ENCODE measurements at places on chromosomes 12 and 14.

GRCh38 chr12:127680516-127680915 is 586.5 kb upstream of the TMEM132C start:
- no peak for DNase-seq

DNA sequence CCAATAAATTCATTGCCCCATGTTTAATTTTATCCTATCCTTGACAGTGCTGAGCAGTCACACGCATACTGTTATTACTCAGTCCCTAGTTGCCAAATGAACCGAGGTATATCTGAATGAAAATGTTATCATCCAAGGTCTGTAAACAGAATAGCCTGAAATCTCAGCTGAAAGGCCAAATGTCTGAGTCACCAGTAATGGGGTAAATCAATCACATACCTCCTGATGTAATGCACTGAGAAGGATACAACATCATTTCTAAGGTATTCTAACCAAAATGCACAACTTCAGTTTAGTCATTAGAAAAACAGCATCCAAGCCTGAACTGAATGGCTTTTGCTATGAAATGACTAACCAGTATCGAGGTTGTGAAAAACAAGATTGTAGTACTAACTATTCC is 228.6 kb downstream of the DPF3 start:
- DNase-seq: no peak

DNA sequence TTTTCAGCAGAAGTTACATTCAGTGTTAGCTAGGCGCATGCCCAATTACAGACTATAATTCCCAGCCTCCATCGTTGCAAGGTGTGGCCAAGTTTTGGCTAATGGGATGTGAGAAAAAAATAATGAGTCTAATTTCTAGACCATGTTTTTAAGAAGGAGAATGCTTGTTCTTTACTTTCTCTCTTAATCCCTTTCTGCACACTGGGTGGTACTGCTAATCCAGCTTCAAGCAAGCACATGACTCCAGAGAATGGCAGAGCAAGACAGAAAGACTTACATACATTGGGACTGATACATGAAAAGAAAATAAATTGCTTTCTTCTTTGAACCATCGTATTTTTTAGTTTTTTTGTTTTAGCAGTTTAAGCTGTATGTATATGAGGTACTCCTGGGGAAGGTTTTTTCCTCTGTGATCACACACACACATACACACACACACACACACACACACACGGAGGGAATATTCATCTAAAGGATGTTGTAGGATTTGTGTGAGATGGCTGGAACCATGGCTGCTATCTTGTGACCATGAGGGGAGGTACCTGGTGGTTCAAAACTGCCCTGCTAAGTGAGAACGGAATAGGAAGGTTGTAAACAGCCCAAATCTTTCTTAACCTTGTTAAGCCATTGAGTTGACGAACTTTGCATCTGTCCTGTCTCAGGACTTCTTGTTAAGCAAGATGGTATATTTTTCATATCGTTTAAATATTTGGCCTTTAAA is 34.3 kb upstream of the LTA4H start:
- no peak for DNase-seq

DNA sequence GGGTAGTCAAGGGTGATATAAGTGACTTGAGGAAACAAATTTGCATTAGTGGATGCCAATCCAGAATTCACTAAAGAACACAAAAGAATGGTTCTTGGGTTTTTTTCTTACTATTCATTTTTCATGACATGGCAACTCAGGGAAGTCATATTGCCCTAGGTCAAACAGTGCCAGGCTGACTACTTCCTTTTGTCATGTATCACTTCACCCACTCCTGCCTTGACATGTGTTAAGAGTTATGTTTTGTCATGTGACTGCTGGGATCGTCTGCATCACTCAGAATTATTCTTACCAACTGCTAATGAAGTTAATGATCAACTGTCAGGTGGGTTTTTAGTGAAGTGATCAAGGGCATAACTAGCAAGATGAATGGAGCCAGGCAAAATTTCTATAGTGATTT is 74.2 kb downstream of the PRORP start:
- no peak for DNase-seq

- no peak for DNase-seq
Measured at GRCh38 chr12:1870998-1871917, 47.2 kb downstream of the CACNA2D4 start.

- DNase-seq: no peak
Measured at GRCh38 chr14:76872796-76873432, 46.7 kb downstream of the LRRC74A start.

DNA sequence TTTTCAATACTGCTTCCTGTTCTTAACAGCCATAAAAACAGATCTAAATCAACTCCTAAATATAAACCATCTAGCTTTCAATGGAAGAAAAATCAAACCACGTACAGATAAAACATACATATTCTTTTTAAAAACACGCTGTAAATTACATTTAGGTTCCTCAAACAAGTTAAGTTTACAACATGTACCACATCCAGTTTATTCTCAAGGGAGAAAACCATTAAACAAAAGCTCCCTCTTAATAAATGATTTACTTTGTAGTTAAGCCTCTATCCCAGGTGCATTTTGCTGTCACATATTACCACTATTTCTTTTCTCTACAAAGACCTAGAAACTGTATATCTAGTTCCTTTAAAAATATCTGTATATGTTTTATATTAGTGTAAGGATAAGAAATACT is 3.1 kb downstream of the NUMB start:
- no peak for DNase-seq

DNA sequence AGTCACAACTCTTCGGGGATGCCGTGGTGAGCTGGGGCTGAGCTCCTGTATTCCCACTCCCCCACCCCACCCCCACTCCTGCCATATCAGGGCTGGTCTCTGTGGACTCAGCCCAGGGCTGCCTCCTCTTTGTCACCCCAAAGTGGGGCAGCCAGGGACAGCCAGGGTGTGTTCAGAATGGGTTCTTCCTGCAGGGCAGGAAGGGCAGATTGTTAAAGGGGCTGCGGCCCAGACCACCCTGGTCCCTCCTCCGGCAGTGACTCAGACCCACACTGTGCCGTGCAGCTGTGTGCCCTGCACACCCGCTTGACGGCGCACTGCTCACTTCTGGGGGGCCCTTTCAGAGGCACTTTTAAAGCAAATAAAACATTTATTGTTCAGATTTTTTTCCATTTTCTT is 9.3 kb downstream of the SLC48A1 start:
- DNase-seq: no peak

All from thoracic aorta (tissue), 2 donors.